CD4-positive, alpha-beta T cell treated with Interleukin-21 for 1 hour (primary cell): ENCODE measurements at places on chromosomes 13 and 19.

DNA sequence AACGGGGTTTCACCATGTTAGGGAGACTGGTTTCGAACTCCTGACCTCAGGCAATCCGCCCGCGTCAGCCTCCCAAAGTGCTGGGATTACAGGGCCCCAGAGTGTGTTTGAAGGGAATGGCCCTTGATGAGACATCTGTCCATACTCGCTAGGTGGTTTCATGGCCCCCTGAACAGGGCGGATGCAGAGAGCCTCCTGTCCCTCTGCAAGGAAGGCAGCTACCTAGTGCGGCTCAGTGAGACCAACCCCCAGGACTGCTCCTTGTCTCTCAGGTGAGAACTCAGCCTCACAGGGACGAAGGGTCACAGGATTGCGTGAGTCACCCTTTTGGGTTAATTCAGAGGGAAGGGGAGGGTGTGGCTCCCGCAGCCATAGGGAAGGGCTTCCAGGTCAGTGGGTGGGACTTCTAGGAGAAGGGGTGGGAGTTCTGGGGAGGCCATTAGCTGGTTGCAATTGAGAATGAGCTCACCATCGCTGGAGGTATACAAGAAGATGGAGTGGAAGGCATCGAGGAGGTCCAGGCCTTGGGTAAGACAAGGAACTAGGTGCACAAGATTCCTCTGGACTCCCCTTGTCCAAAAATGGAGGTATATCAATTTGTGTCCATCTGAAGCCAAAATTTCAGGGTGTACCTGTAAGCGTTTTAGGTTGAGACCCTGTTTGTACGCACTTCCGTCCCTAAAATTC lies 9.2 kb downstream of the SHD start:
- no peak for DNase-seq

GRCh38 chr19:6925801-6926751 lies 38.7 kb downstream of the ADGRE1 start:
- DNase-seq: peak; percentile 59

GRCh38 chr19:44758596-44758995 lies 10.1 kb downstream of the BCL3 start:
- no peak for DNase-seq

GRCh38 chr13:111912453-111912866 lies 154.5 kb upstream of the SOX1 start:
- no peak for DNase-seq
